NCI-H2227 treated with DMSO at 0.1 percent for 48 hours (cell line): ENCODE measurements at places on chromosomes 4 and X.

- no peak for DNase-seq
These were observed 119.7 kb upstream of the PCDH7 start for GRCh38 chr4:30600246-30601017.

GRCh38 chr4:2930758-2931511, 32.3 kb downstream of the NOP14 start:
- DNase-seq: no peak

DNA sequence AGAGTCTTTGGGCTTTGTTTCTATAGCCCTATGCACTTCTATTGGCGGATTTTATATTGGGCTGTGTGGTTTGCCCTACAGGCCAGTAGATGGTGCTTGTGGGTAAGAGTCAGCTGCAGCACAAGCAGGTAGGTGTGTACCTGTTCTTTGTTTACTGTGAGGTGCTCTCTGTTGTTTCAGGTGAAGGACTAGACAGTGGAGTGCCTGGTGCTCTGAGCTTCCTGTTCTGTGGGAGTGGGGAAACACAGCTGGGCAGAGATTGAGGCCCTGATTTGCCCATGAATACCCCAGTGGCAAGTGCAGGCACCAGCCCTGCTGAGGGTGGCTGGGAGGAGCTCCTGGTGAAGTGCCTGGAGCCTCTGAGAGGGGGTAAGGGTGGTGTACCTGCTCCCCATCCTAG, 26.3 kb upstream of the UCP1 start:
- no peak for DNase-seq

- no peak for DNase-seq
These were observed 276.7 kb upstream of the KLF3 start for GRCh38 chr4:38387348-38387747.

DNA sequence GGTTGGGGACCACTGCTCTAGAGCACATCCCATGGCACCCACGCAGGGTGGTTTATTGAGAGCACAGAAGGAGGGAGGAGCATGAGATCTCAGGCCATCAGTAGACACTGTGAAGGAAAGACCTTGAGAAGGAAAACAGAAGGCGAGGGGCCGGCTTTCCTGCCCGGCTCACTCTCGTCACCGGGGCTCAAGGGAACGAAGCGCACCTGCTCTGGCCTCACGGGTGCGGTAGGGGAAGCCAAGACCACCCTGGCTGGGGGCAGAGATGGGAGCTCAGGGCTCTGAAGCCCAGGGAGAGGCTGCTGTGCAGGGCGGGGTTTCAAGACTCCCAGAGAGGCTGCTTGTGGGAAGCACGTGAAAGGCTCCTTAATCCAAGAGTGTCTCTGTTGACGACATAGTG, 105.9 kb downstream of the TNIP2 start:
- DNase-seq: no peak

DNA sequence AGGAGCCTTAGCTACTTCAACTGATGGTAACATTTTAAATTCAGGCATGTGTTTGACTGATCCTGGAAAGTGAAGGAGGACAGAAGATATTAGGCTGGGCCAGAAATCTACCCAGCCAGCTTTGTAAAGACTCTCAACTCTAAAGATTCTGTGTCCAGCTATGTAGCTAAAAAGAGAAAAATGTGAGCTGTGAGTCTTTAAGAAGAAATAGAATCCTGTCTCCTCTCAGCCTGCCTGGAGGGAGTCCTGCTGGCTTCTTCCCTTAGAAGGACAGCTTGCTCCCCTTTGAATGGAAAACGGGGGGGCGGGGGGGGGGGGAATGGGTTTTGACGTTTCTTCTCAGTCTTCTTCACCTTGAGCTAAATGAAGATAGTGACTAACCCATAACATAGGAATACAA, 54.3 kb upstream of the INTU start:
- DNase-seq: no peak

DNA sequence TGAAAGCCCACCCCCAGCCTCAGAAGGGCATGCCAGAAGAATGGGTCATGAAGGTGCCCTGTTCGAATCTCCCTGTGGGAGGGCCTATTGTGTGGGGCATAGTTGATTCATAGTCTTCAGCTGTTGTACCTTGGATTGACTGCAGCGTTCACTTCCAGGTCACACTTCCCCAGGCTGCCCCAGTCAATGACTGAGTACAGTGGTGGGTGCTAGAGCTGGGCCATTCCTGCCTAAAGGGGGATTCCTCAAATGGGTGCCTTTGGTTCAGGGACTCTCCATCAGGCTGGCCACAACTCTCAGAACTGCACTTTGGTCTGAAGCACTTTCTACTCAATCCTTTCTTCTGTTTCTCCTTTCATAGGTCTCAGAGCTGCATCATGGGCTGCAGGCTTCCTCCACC, 35.0 kb upstream of the RASGEF1B start:
- no peak for DNase-seq

DNA sequence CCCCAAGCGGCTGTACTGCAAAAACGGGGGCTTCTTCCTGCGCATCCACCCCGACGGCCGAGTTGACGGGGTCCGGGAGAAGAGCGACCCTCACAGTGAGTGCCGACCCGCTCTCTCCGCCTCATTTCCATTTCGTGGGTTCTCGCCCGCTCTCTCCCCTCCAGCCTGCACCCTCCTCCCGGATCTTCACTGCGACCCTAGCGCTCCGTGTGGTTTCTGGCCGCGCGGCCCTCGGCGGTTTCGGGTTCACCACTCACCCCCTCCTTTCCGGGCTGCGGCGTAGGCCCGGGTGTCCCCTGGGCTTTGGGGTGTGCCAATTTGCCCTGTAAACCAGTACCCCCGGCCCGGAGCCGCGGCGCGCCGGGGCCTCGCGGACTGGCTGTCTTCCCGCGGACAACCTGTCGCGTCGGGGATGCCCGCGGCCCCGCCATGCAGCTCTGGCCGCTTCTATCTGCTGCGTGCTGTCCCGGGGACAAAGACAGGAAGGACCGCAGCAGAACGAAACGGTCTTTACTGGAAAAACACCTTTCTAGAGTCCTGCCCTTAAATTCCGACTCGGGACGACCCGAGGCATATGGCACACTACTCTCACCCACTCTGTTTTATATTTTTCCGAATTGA, 737 bp downstream of the FGF2 start:
- DNase-seq: no peak

DNA sequence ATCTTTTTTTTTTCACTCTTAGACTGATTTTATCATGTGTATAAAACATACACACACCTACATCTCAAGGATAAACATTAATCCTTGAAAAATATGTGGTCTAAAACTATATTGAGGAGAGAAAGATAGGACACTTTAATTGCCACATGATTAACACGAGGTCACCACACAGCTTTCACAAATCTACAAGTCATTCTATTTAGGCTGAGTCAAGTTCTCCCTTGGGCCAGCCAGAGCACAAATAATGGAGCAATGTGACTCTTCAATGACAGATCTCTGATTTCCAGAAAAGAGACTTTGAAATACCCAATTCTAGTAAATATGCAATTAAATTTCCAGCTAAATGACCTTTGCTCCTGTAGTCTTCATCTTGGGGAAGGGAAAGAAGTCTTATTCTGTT, 12.9 kb upstream of the ADH4 start:
- DNase-seq: no peak

DNA sequence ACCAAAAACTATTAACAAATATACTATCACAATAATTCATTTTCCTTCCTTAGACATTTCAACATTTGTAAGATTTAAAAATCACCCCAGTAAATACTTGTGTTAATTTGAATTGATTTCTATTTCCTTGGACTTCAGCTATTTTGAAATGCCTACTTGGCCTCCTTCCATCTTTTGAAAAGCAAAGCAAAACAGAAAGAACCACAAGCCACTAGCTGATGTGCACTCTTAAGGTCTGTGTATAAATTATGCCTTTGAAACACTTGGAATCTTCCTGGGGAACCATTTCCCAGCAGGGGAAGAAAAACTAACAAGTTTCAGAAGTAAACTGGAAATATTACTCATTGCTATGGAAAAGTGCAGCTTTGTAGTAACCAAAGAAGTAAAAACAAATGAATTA, 139.8 kb downstream of the CLCN4 start:
- no peak for DNase-seq

DNA sequence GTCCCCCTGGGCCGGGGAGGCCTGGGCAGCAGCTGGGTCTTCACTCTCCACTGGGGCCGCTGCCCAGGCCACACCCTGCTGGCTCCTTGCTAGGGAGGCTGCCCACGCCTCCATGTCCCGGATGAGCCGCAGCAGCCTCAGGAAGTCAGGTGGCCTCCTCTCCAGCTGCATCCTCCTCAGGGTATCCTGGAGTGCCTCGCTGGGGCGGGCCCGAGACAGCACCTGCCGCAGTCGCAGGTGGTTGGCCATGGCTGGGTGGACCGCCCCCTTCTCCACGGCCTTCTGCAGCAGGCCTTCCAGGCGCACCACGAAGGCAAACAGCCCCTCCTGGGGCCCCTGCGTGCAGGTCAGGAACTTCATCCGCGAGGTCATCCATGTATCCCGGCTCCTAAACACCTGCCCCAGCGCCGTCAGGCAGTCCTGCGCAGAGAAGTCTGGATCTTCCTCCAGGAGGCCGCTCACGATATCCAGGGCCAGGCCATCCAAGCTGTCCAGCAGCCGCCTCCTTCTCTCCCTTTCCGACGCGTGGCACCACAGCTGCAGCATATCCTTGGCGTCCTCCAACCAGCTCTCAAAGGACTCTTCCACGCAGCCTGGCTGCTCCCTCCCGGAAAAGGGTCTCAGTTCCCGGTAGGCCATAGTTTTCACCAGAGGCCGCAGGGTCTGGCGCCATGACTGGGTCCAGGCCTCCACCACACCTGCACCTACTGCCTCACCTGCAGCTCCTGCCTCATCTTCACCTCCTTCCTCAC, 2.1 kb downstream of the PNMA6F start:
- DNase-seq: no peak

GRCh38 chr4:68348577-68348976, 1.3 kb downstream of the YTHDC1 start:
- no peak for DNase-seq

- DNase-seq: no peak
These were observed 136.8 kb upstream of the AFF2 start for GRCh38 chrX:148363471-148364235.
